Activated CD4-positive, alpha-beta T cell treated with anti-CD3 and anti-CD28 coated beads for 1 hour (primary cell): ENCODE measurements at places on chromosomes 4 and X.

- DNase-seq: no peak
Observed at GRCh38 chr4:40255393-40256281, 58.8 kb downstream of the RHOH start.

GRCh38 chr4:149706942-149707341, 108.7 kb downstream of the IQCM start:
- DNase-seq: no peak

GRCh38 chr4:98864560-98864959, 64.4 kb downstream of the EIF4E start:
- no peak for DNase-seq

GRCh38 chr4:5747738-5748375, 36.9 kb downstream of the EVC start:
- DNase-seq: no peak

DNA sequence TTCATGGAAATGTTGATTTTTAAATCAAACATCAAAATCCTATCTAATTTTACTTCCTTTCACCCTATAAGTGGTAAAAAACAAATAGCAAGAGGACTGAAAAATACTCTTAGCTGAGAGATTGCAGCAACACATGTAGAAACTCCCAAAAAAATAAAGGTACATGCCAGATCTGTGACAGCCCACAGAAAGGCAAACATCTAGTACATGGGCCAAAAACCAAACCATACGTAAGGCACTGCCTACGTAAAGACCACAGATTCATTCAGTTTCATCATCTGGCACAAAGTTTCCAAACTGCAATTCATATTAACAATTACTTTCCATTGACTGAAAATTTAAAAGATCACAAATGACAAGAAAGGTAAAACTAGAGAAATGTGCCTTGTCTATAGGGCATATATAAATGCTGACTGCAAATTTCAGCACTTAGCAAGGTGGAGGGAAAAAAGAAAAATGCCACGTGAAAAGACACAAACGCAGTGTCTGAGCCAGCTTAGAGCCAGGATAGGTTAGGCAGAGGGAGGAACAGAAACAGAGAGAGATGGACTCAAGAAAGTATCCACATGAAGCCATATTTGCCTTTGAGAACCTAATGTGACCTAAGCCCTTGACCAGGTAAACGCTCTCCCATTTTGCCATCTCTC, 88.1 kb downstream of the TSPAN5 start:
- DNase-seq: no peak

DNA sequence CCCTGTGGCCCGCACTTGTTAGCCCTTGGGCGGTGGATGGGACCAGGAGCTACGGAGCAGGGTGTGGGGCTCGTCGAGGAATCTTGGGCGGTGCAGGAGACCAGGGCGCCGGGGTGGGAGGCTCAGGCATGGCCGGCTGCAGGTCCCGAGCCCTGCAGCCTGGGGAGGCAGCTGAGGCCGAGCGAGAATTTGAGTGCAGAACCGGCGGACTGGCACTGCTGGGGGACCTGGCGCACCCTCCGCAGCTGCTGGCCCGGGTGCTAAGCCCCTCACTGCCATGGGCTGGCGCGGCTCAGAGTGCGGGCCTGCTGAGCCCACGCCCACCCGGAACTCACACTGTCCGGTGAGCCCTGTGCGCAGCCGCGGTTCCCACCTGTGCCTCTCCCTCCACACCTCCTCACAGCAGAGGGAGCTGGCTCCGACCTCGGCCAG, 73.6 kb upstream of the TLL1 start:
- no peak for DNase-seq

DNA sequence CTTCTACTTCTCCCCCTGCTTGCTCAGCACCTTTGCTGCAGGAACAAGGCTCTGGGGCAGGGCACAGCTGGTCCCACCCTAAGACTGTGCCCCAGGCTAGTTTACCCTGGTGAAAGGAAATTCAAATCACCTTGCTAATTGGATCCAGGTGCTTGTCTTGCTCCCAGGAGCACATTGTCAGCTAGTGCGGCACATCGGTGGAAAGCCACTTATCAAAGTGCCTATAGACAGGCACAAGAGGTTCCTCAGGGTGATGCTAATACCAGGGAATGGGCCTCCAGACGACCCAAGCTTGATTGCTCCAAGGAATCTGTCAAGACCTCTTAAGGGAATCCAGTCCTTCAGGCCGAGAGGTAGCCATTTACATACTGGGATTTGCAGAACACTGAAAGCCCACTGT, 64.5 kb upstream of the PRPS1 start:
- DNase-seq: no peak

- DNase-seq: no peak
Observed at GRCh38 chr4:116118221-116118620, 967.2 kb downstream of the TRAM1L1 start.

DNA sequence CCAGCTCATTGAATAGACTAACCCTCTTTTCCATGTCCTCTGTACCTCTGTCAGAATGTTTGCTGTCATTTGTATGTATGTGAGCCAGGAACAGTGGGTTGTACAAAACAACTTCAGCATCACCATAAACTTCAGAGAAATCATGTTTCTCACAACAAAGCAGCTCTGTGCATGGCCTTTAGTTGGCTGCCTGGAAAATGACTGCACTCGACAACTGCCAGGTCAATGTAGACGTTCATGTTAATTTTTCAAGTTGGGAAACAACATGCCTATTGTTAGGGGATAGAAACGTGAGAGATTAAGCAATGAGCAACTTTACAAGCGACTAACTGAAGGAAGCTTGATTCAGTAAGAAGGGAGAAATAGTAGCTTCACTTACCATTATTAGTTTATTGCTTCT, 17.9 kb upstream of the CXCL11 start:
- DNase-seq: no peak

- no peak for DNase-seq
Observed at GRCh38 chr4:177339477-177340374, 30.1 kb downstream of the NEIL3 start.

DNA sequence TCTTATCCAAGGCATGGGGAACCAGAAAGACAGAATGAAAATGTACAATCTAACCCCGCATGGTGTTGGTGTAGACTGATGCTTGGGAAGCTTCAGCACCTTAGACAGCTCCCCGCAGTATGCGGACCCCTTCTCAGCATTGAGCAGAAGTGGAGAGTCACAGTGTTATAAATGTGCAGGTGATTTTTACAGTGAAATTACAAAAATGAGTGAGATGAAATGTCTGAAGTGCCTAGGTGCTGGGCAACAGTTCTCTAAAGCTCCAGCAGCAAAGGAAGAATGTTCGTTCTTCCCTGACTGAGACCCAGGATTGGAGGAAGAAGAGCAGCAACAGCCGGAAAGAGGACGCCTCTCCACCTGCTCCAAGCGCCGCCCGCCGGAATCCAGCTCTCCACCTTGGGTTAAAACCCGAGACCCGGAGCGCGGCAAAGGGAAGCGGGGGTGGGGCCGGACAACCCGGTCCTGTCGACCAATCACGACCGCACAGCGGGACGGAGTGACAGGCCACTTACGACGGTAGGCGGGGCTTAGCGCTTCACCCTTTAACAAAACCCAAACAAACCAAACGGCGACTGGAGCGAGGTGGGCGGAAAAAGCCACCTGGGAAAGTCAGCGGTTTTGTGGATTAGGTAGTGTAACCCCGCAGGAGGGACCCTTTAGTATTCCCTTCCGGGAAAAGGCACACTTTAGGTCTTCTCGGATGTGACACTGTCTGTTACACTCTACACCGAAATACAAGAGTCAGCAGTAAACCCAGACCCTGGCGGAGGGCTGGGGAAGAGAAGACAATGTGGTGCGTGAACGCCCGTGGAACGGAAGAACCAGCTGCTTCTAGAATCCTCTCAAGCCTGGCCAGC, at the start of gene GLRA3:
Gene GLRA3, minus strand, starts transcription at position 403 of the 857 bp plus-strand sequence. CDS start 436 bp downstream, outside the sequence.
- DNase-seq: no peak

GRCh38 chrX:17680732-17681413, 56.4 kb upstream of the SCML1 start:
- no peak for DNase-seq

DNA sequence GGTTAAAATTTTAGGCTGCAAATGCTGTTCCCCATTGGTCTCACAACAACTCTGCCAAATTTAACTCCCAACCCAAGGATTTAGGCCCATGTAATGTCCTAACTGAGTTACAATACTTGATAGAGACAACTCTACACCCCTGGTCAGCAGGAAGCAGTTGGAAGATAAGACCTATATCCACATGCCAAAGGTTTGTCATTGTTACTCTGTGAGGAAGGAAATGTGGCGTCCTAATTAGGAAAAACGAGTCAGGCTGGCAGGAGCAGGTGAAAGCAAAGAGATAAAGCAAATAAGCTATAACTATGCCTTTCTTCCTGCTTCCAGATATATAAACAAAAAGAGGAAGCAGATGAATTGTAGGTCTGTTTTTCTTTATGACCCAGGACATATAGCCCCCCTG, 69.1 kb downstream of the SPIN4 start:
- no peak for DNase-seq

DNA sequence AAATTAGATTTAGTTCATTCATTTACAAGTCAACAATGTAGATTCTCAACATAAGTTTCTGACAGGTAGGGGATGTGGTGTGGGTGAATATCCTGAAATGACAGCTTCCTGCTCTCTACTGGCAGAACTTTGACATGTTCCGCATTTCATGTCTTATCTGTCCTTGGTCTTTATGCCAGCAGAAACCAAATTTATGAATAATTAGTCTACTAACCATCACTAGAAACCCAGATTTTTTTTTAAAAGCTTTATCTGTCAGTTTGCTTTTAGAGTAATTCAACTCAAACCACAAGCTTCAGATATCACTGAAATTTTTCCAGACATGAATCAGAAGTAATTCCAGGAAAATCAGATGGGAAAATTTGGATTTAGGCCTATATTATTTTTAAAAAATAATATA, 17.9 kb downstream of the COQ2 start:
- DNase-seq: no peak

DNA sequence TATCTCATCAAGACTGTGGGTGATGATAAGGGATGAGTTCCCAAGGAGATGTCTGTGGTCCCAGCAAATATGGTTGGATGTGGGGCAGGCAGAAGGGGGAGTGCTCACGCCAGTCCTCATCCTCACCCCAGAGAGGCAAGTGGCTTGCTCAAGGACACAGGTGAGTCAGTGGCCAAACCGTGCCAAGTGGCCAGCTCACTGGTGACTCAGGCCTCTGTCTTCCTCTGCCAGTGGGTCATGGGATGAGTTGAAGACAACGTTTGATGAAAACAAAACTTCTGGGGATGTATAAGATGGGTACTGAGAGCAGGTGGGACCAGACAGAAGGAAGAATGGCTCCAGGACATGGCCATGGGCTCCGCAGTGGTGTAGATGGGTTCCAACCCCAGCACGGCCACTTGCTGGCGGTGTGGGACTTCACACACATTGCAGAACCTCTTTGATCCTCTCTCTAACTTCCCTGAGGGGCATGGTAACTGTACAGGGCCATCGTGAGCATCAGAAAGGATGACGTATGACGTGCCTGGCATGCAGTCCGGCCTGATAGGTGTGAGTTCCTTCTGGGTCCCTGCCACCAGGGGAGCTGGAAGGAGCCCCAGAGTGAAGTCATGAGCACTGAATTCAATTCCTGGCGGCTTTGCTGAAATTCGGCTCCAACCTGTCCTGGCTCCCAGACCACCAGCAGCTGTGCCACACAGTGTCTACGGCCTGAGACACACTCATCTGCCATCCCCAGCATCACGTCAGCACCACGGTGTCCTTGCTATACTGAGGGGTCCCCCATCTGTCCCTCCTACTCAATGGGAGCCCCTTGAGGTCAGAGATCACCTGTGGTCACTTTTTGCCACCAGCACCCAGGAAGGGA, 41.3 kb upstream of the GPR78 start:
- no peak for DNase-seq
